ENCODE measurements at places on chromosomes 16 and 17.

GRCh38 chr17:22277595-22277994 lies 585.3 kb downstream of the KCNJ18 start:
- DNase-seq = no peak

DNA sequence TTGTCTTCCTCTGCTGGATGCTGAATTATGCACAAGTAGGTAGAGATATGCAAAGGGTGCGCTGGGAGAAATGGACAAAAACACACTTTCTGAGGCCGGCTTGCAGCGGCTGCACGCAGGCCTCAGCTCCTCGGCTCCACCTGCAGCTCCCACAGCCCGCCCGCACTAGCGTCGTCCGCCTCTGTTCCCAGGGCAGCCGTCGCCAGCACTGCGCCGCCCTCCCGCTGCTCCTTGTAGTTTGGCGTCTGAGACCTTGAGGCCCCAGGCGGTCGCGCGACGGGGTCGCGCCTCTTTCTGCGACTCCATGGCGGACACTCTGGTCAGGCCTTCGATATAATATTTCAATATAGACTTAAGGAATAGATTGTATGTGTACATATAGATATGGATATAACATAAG lies 24.8 kb downstream of the SLFN12 start:
- DNase-seq = no peak

DNA sequence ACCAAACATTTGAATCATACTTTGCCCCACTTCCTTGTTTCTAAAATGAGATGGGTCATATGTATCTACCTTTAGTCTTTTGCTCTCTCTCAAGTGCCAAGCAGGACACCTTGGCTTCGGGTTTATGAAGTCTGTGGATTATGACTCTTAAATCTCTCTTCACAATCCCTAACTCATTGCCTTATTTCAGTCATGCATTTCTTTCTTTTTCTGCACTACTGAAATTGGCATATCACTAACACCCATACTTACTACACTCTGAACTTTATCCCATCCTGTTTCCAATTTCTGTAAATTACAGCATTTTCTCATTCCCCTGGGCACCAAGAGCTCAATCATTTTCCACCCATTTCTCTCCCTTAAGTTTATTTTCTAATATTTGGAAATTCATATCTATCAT lies 42.0 kb downstream of the ABCA9 start:
- DNase-seq = no peak

DNA sequence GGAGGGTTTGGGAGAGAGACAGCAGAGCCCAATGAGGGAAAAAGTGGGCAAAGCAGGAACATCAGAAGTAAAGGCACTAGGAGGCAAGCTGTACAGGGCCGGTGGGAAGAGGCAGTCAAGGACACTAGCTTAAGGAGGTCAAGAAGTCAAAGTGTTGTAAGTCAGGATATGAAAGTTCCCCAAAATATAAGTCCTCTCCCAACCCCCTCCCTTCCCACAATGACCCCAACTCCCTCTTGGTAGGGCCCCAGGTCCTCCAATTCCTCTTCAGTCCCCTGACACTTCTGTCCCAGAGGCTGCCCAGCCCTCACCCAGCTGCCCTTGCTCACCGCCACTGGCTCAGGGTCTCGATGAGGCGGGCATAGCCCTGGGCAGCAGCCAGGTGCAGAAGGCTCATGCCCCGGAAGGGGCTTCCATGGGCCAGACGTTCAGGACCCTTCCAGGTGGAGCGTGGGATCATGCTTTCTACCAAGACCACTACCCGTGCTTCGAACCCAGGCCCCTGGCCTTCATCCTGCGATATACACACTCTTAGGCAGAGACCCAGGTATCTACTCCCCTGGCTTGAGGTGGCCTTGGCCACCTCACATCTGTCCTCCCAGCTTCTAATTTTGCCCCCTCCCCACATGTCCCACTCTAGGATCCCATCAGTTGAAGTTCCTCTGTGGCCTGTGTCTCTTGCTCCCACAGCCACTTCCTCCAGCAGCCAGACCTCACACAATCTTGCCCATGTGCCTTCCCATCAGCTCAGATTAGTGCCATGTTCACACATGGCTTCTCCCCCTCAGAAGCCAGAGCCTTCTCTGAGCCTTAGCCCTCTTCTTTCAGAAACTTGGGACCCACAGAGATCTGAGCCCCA lies 5.9 kb upstream of the SPAG7 start:
- no peak for DNase-seq

- DNase-seq = no peak
Measured at GRCh38 chr16:67162506-67163163, 1.9 kb upstream of the HSF4 start.

GRCh38 chr16:29756654-29757053 lies 10.9 kb upstream of the C16orf54 start:
- no peak for DNase-seq

- no peak for DNase-seq
Measured at GRCh38 chr17:5715478-5715877, 131.2 kb upstream of the NLRP1 start.

GRCh38 chr17:47643116-47643515 lies 6.6 kb upstream of the KPNB1 start:
- no peak for DNase-seq

DNA sequence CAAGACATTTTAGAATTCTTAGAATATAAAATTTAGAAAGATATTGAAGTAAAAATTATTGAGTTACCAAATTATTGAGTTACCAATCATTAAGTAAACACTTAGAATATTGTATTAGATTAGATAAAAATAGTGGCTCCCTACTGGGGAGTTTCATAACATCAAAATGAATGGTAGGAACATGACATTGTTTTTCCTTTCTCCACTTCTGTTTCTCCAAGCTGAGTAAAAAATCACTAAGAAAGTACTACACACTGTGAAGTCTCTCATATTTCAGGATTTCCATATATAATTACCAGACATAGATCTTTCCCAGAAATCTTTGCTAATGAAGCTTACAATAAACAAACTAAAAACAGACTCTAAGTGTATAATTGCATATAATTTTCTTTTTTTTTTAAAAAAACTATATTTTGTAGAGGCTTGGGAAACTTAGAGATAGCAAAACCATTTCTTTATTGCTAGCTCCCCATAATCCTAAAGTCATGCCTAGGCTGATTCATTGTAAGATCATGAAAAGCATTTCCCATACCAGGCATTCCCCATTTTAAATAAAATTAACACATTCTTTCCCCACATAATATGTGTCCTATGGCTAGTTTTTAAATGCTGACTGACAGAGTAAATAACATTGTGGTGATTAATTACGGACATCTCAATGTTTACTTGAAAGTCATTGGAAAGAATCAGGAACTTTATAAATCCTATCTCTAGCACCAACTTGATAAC lies 1408.7 kb upstream of the GOT2 start:
- no peak for DNase-seq

- no peak for DNase-seq
Measured at GRCh38 chr17:57045868-57046704, 39.0 kb upstream of the AKAP1 start.

GRCh38 chr16:77841502-77841763 lies 53.1 kb downstream of the VAT1L start:
- DNase-seq = no peak

DNA sequence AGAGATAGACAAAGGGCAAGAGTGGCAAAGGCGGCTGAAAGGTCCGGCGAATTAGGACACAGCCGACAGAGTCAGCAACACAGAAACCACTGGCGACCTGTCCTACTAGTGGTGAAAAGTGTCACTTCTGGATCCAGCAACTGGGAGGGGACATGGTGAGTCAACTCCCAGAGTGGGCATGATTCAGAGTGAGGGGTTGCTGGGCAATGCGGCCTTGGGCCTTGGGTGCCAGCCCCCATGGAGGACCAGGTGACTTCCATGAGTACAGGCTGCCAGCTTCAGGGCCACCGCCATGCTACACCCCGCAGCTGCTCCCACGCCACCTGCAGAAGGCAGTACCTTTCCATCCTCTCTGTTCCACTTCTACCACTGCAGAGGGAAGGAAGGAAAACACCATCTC lies 110.6 kb downstream of the ZFHX3 start:
- no peak for DNase-seq

DNA sequence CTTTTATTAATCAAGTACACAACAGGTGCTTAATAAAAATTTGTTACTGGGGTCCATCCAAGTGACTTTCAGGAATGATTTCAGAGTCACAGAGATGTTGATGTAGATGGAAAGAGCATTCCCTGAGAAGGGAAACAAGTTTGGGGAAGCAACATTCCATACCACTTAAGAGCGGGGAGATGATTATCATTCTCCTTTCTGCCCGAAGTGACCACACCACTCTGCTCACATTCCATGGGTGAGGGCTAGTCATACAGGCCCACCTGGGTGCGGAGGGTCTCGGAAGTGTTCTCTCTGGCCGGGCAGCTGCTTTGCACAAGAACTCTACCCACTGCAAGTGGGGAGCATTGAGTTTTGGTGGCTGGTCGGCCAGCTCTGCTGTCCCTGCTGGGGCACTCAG lies 231.4 kb downstream of the SNX29 start:
- DNase-seq = no peak

DNA sequence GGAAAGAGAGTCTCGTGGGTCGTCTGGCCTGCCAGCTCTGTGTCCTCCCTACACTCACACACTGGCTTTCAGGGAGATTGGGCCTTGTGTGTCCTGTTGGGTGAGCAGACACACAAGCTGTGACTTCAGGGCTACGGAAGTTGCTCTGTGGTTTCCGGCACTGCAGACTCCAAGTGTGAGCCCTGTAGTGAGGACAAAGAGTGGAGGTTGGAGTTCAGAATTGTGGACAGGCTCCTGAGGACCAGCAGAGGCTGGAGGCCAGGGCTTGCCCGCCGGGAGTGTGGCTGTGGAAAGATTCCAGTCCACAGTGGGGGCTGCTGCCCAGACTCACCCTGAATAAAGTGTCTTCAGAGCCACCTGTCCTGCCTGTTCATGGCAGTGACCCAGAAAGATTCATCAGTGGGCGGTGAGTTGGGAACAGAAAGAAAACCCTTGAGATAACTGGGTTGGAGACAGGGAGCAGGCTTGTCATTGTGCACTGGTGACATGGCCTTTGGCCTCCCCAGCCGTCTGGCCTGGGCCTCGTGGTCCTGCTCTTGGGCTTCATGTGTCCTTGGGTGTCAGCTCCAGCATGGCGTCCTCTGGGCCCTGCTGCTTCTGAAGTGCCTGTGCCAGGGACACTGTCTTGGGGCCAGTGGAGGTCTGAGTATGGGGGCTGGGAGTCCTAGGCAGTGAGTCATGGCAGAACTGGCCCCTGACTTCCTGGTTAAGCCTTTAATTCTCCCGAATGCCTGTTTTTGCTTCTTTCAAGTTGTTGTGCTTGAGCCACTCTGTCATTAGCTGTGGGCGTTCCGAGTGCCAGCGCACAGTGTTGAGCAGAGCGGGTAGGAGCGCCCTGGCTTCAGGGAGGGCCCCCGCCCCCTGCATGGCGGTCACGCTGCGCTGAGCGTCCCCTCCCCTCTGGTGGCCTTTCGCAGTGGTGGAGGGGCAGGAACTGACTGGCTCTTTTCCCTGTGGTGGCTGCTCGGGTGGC lies 19.9 kb upstream of the ZNF750 start:
- DNase-seq = no peak

DNA sequence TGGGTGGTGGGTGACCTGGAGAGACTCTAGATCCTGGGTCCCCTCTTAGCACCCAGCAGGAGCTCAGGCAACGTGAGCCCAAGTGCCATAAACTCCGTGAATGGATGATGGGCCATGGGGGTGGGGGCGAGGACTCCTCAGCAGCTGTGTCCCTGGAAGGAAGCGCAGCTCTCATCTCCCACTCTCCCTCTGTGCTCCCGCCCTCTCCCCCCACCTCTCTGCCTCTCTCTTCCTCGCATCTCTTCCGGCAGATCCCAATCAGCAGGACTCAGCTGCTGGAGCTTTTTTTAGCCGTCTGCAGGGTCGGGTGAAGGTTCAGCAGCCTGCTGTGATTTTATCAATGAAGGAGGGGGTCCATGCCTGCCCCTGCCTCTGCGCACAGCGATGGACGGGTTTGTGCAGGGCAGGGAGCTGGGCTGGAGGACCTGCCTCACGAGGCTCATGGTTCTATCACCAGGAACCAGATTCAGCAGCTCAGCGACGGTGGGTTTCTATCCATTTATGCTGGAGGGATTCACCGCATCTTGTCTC lies 8.3 kb downstream of the CCR7 start:
- no peak for DNase-seq
